Colonic mucosa (tissue), 4 donors: ENCODE measurements at places on chromosomes 11 and 22. TPM values are rescaled to one million over a fixed set of nuclear protein-coding genes. Genes with fewer than 3 reads are reported as not detected.

Gene EMID1
- total RNA-seq, result 4.4 TPM

Gene POU2AF2
- total RNA-seq, result 1.3 TPM

- no peaks in the 10 kb centered on the region for H3K4me1 ChIP-seq
- H3K27ac ChIP-seq, result no peak overlapping the region
- H3K36me3 ChIP-seq, result no peaks in the 10 kb centered on the region
- H3K4me3 ChIP-seq, result no peak overlapping the region
- no peak for DNase-seq
- no peaks in the 10 kb centered on the region for H3K27me3 ChIP-seq
Observed at GRCh38 chr11:122789907-122790306, 48.4 kb upstream of the CRTAM start.

DNA sequence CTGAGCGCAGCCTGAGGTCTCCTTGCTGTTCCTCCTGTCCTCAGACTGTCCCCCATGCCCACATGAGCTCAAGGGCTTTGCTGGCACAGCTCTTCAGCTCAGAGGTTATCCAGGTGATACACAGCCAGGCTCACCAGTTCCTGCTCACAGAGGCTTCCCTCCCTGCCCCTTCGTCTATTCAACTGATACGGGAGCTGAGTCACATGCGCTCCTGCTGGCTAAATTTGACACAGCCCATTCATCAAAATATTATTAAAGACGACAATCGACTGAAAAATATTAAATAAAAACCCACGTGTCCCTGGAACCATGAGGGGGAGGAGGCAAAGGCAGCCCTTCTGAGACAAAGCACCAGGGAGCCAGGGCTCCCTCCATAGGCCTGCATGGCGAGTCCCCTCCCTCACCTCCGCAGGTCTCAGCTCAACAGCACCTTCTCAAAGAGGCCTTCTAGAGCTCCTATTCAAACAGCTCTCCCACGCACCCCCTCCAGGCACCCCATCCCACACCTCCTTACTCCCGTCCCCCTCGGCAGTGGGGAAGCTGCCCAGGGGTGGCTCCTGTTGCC lies 40.5 kb downstream of the DUSP8 start:
- H3K4me3 ChIP-seq, result no peak overlapping the region
- H3K27ac ChIP-seq, result no peak overlapping the region
- H3K4me1 ChIP-seq, result peaks cover 7% of the 10 kb centered on the region
- no peaks in the 10 kb centered on the region for H3K27me3 ChIP-seq
- no peaks in the 10 kb centered on the region for H3K36me3 ChIP-seq

GRCh38 chr11:96241331-96241841 lies 101.6 kb downstream of the MAML2 start:
- peak overlapping the region; percentile 90 for H3K27ac ChIP-seq
- no peaks in the 10 kb centered on the region for H3K27me3 ChIP-seq
- H3K4me3 ChIP-seq, result no peak overlapping the region
- peaks cover 15% of the 10 kb centered on the region for H3K4me1 ChIP-seq
- peak; percentile 72 for DNase-seq
